ENCODE measurements at places on chromosomes 2 and 18.

GRCh38 chr2:216084547-216084946 is 2.8 kb downstream of the TMEM169 start:
- no peak for DNase-seq

DNA sequence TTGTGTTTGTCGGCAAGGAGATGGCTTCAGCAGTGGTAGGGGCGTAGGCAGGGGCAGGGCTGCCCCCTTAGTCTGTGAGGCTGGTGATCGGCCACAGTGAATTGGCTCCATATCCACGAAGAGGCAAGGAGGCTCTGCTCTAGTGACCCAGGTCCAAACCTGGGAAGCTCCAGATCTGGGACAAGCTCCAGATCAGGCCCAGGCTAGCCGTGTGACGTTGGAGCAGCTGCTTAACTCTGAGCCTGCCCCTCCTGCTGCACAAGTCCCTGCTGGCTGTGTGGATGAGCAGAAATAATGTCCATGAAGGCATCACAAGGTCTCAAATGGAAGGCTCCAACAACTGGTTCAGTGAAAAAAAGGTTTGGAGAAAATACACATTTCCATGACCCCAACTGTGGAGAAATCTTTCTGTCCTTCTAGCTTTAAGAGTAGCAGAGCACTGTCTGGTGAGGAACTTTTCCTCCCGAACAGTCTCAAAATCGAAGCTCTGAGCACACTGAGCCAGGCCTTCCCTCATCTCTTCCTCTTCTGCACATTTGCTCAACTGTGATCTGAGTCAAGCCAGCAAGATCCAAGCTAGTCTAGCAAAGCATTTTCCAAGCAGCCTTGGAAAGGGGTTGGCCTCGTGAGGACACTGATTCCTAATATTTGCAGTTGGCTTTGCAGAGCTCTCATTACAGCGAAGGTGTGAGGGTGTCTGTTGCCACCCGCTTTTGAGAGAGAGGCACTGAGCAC is 67.0 kb upstream of the TCF7L1 start:
- DNase-seq, result no peak

DNA sequence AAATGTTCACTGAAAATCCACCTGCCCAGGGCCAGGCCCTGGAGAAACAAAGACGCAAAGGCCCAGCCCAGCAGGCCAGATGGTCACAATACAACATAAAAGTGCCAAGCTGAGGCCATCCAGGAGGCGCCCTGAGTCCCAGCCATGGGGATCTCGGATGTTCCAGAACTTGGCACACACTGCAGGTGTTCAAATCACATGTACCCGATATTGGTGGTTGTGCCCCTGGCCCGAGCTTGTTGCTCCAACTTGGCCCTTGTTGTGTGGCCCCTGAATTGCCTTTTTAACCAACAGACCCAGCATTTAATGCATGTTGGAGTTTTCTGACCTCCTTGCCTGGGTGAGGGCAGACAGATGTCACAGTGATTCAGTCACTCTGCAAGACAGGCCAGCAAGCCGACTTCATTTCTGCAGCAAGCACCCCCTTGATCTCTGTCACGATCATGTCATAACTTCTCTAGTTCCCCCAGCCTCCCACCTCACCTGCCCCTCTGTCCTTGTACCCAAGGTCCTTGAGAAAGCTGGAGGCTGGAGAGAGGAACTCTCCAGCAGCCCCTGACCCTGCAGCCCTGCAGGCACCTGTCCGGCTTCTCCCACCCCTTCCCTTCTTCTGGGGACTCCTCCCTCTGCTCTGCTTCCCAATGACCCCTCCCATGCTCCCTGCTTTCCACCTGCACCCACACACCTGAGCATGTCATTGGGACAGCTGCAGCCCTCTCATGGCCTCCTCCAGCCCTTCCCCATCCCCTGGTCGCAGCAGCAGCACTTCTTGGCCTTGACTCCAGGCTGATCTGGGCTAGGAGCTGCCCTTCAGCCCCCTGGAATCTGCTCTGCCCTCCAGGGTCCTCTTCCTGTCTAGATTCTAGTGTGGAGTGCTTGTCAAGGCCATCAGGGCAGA is 9.1 kb downstream of the NGEF start:
- DNase-seq, result no peak

- no peak for DNase-seq
Measured at GRCh38 chr2:162070228-162070936, 3.6 kb downstream of the DPP4 start.

GRCh38 chr2:103809415-103809814 is 1044.5 kb upstream of the POU3F3 start:
- no peak for DNase-seq

GRCh38 chr2:14635391-14635871 is 2.9 kb downstream of the LRATD1 start:
- no peak for DNase-seq

- no peak for DNase-seq
Measured at GRCh38 chr2:9797681-9798556, 45.4 kb upstream of the TAF1B start.

GRCh38 chr2:70566906-70567305 is 13.3 kb upstream of the TGFA start:
- DNase-seq, result no peak

DNA sequence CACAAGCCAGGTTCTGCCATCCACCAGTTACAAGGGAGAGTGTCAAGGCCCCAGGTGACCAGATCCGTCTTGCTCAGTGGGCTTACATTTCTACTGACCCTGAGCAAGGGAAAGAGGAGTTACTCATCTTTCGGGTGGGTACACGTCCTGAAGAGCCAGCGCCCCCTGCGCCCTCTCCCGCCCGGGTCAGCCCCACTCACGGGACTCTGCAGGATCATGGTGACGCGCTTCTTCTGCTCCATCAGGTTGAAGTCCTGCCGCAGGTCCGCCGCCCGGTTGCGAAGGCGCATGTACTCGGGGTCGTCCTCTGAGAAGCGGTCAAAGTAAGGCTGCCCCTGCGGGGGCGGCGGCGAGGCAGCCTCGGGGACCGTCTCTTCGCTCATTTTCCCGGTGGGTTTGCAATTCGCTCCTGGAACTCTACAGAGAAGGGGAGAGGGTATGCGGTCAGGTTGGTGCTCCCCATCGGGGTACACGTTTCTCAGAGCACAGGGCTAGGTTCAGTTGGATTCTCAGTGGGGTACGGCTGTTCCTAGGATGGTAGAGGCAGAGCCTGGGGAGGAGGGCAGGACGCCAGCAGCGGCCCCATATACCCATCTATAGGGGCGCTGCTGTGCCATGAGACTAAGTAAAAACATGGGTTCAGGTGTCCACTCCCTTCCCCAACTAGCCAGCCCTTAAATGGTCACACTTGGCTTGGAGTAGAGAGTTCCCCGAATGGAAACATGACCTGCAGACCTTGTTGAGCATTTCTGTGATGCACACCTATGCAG is 61.8 kb downstream of the ADD2 start:
- DNase-seq, result no peak

- DNase-seq, result no peak
Measured at GRCh38 chr18:47420130-47420529, 168.7 kb upstream of the SKOR2 start.

- DNase-seq, result no peak
Measured at GRCh38 chr18:8797206-8797605, 91.8 kb downstream of the MTCL1 start.

DNA sequence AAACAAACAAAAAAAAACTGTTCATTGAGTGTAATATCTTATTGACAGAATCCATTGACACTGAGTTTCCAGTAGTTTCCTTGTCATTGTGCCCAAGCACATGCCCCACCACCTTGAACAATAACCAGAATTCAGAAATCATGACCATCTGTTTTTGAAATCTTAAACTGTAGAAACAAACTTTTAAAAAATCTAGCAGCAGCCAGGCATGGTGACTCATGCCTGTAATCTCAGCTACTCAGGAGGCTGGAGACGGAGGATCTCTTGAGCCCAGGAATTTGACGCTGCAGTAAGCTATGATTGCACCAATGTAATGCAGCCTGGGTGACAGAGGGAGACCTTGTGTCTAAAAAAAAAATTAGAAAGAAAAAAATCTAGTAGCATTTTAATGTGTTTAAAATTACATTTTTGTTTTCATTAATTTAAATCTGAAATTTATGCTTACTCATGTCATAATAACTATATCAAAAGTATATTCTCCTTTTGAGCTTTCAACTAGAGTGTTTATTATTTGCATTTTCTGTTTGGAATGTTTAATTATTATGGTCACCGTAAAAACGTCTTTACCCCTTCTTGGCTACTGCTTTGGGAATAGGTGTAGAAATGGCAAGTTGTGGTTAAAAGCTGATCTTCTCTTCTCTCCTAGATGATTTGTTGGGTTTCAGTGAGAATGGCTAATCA is 25.2 kb upstream of the STON1 start:
- DNase-seq, result no peak

DNA sequence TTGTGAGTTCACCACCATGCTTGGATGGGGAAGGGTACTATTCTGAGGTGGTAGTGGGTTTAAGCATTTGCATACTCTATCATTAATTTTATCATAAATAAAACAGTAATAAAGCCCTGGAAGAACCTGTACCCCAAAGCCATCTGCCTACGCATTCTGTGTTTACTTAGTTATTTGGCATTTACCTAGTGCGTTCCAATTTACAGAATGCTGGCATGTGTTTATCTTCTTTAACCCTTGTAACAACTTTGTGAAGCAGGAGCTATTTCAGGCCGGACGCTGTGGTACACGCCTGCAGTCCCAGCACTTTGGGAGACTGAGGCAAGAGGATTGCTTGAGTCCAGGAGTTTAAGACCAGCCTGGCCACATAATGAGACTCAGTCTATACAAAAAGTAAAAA is 17.8 kb upstream of the ODC1 start:
- DNase-seq, result no peak

DNA sequence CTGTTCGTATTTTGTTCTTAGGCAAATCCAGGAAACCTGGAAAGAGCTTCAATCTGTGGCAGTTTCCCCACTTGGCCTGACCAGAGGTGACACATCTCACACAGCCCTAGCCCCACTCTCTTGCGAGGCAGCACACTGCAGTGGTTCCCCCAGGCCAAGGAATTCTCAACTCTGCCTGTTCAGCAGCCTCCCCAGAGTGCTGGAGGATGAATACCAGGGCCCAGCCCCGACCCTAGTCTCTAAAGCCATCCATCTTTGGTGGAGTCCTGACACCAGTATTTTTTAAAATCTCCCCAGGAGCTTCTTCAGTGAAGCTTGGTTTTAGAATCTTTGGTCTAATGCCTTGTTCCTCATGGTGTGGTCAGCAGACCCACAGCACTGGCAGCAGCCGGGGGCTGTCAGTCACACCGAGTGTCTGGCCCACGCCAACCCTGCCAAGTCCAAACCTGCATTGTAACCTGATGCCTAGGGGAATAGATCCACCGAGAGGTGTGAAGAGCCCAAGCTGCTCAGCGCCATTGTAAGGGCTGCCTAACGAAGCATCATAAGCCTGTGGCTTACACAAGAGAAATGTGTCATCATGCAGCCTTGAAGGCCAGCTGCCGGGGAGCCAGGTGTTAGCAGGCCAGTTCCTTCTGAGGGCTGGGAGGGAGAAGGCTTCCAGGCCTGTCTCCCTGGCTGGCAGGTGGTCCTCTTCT is 428.7 kb upstream of the ID2 start:
- DNase-seq, result no peak

- no peak for DNase-seq
Measured at GRCh38 chr2:171792886-171793580, 101.0 kb downstream of the SLC25A12 start.

DNA sequence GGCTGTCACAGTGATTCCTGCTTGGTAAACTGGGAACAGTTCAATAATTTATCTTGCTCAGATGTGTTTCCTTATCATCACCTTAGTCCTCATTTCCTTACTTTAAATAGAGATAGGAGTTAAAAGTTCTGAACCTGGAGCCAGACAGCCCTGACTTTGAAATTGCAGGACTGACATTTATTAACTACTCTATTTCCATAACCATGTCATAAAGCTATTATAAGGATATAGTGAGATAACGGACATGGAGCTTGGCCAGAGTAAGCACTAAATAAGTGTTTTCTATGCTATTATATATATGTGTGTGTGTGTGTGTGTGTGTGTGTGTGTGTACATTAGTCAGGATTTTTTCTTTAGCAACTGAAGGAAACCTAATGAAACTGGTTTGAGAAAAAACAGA is 13.1 kb downstream of the NT5DC4 start:
- no peak for DNase-seq

GRCh38 chr18:75377258-75377657 is 50.2 kb downstream of the SMIM21 start:
- no peak for DNase-seq

DNA sequence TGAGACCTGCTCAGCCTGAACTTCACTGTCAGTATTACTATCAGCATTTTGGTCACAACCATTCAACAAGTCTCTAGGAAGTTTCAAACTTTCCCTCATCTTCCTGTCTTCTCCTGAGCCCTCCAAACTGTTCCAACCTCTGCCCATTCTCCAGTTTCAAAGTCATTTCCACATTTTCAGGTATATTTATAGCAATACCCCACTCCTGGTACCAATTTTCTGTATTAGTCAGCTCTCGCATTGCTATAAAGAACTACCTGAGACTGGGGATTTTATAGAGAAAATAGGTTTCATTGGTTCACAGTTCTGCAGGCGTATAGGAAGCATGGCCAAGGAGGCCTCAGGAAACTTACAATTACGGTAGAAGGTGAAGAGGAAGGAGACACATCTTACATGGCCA is 27.3 kb downstream of the KCNF1 start:
- DNase-seq, result no peak

DNA sequence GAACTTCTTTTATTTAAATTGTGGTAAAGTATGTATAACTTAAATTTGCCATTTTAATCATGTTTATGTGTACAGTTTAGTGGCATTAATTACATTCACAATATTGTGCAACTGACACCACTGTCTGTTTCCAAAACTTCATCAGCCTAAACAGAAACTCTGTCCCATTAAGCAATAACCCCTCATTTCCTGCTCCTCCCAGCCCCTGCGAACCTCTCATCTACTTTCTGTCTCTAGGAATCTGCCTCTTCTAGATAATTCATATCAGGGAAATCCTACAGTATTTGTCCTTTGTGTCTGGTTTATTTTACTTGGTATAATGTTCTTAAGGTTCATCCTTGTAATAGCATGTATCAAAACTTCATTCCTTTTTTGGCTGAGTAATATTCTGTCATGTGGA is 75.1 kb downstream of the BOLA3 start:
- no peak for DNase-seq

- no peak for DNase-seq
Measured at GRCh38 chr2:190336420-190336819, 7.0 kb upstream of the INPP1 start.

DNA sequence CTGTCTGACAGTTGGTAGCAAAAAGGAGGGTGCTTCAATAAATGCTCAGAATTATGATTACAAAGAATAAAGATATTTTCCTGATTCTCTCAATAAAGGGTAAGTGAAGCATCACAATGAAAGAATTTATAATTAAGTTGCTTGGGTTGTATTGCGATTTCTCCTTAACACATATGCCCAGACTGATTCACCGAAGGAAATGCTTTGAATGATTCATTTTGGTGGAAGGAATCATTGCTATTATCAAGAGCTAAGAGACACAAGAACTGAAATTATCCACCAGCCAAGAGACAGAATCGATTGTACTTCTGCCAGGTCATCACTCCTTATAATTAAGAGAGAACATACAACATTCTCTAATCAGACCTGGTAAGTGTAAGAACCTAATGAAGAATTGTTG is 301.4 kb downstream of the NR4A2 start:
- DNase-seq, result no peak

GRCh38 chr2:156356014-156356754 is 23.7 kb upstream of the NR4A2 start:
- no peak for DNase-seq

GRCh38 chr2:232949016-232949415 is 64.0 kb downstream of the NGEF start:
- no peak for DNase-seq

GRCh38 chr18:44796429-44797428 is 116.0 kb downstream of the SETBP1 start:
- DNase-seq, result no peak

Data from activated CD4-positive, CD25-positive, alpha-beta regulatory T cell treated with anti-CD3 and anti-CD28 coated beads, Interleukin-2, amount 50 U/mL, for 16 hours (primary cell).